ENCODE measurements at places on chromosomes 12 and 14. TPM values are rescaled to one million over a fixed set of nuclear protein-coding genes. Genes with fewer than 3 reads are reported as not detected.
A peak's percentile ranks its signal among the peaks of the same experiment; 100 is the strongest.

Gene SLC10A1
- not detected for total RNA-seq

Gene TAS2R19
- 6.3 TPM for total RNA-seq

GRCh38 chr12:32586390-32586789 is 92.7 kb upstream of the DNM1L start:
- no peak for DNase-seq

GRCh38 chr12:76717314-76717713 is 46.6 kb upstream of the ZDHHC17 start:
- no peak for DNase-seq

- DNase-seq = no peak
These were observed 264.6 kb downstream of the ALG10 start for GRCh38 chr12:34286934-34287333.

DNA sequence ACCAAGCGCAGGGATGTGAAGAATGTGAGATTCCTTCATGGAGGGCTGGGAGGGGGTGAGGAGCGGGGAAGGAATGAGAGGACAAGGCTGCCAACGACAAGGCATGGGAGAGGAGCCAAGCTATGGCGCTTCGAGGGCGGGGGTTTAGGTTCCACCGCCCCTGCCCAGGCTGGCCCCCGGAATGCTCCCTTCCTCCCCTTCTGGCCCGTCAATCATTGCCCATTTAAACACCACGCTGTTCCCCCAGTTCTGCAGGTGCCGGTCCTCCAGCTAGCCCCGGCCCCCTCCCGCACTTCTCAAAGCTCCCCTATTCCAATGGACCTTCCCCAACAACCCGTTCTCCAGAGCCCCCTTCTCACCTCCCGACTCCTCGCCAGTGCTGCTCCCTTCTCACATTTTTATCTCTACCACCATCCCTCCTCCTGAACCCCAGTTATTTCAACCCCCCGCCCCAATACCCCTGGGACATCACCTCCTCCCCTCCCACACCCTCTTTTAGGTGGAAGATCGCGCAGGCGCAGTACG is 428 bp downstream of the RNF41 start:
- peak; percentile 85 for DNase-seq

- no peak for DNase-seq
These were observed 23.9 kb downstream of the SERPINA10 start for GRCh38 chr14:94269156-94269555.

- no peak for DNase-seq
These were observed 19.7 kb upstream of the PLEKHD1 start for GRCh38 chr14:69464829-69465228.

GRCh38 chr14:77786148-77786547 is 13.8 kb upstream of the ADCK1 start:
- DNase-seq = no peak

GRCh38 chr12:113788020-113788856 is 177.9 kb downstream of the RBM19 start:
- no peak for DNase-seq

DNA sequence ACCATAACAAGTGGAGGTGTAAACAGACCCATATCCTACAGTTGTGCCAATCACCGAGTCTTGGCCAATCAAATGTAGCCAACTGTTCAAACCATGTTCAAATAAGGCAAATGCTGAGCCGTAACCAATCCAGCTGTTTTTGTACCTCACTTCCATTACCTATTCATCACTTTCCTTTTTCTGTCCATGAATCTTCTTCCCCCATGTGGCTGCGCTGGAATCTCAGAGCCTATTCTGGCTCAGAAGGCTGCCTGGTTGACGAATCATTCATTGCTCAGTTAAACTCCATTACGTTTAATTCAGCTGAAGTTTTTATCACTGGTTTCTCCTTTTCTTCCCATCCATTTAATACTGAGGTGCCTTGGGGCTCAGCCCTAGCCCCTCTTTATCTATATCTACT is 71.1 kb downstream of the TBC1D30 start:
- DNase-seq = no peak

Data from spinal cord (tissue), 10 donors.